ENCODE measurements at places on chromosomes 5 and 9.

GRCh38 chr5:87002485-87002884 lies 265.2 kb upstream of the RASA1 start:
- no peak for DNase-seq

- DNase-seq: no peak
Measured at GRCh38 chr5:172616730-172617129, 24.3 kb upstream of the NEURL1B start.

- peak; percentile 64 for DNase-seq
Measured at GRCh38 chr9:35771075-35771433, 17.0 kb upstream of the MSMP start.

- DNase-seq: no peak
Measured at GRCh38 chr5:32720300-32720699, 9.2 kb downstream of the NPR3 start.

- DNase-seq: no peak
Measured at GRCh38 chr9:38282756-38283155, 109.7 kb upstream of the ALDH1B1 start.

DNA sequence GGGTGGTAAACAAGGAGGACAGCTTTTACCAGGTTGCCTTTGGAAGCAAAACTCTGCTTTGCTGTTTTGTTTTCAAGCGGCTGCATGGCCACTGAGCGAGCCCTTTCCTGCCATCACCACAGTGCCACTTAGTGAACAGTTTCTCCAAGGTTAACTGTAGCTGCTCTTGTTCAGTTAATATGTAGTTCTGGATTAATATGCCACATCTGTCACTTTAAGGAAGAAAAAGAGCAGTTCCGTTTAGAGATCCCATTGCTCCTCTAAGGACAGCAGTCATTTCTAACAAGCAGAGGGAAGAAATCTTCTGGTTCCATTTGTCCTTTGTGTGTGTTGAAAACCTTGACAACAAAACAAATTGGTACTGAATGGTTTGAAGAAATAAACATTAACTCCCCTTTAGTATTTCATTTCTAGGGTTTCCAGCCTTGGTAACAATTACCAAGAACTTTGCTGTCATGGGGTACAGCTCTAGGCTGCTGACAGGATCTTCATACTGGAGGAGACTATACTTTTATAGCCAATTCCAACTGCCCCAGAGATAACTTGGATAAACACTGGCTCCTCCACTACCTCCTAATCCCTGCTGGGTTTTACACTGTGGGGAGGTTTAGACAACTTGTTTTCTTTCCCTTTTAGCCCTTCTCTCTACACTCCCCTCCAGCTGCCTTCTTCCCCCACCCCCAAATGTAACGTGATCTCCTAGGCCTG lies 10.3 kb upstream of the ABL1 start:
- no peak for DNase-seq

GRCh38 chr5:89936576-89936975 lies 473.0 kb downstream of the CETN3 start:
- DNase-seq: no peak

DNA sequence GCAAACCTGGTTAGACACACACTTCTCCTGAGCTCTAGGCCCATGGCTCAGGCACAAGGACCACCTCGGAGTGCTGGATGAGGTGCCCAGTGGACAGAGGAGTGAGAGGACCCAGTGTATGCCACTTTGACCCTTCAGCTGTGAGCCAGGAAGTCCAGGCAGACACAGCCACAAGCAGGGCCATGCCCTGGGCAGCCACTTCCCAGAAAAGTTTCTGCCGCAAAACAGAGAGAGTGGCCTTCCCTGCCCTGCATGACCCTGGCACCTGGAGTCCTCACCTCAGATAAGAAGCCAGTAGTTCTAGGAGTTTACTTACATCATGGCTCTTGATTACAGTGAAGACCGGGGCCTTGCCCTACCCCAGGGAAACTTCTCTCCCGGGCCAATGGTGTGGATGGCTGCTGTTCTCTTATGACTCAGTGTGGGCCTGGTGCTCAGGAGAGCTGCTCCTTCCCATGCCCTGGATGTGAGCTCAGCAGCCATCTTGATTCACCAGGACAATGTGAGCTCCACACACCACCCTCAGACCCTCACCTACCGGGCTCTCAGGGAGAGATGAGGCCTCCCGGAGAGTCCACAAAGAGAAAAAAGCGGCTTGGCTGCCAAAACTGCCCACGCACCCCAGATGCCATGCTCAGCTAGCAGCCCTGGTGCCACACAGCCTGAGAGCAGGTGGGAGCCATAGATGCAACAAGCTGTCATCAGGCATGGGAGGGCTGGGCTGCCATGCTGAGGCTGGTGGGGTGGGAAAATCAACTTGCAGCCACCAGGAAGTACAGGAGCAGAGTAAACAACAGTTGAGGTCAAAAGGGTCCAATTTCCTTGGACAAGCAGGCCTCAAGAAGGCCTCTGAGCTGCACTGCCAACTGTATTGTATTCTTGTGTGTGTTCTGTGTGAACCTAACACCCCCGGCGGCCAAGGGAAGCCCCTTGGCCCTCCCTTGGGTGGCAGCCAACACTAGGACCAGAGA lies 11.7 kb upstream of the IRF1 start:
- no peak for DNase-seq

DNA sequence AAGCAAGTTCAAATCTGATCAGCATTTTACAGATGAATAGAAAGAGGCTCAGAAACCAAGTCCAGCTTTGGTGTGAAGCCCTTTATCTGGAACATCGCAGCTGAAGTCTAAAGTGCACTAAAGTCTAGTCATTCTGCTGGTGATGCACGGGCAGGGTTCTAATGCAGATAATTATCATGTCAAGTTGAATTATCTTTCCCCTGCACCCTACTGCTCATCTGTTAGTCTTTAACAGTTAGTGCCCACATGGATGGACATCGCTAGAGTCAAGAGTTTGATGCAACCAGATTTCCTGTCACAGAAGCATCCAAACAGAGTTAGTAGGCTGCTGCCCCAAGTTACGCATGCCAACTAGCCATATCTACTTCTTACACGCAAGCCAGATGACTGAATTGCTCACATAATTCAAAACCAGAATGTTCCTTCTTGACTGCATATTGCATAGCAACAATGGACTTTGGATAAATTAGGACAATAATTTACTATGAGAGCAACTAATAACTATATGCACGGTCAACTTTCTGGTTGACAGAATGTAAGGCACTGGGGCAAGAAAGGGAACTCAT lies 1.6 kb upstream of the TOMM5 start:
- DNase-seq: no peak

DNA sequence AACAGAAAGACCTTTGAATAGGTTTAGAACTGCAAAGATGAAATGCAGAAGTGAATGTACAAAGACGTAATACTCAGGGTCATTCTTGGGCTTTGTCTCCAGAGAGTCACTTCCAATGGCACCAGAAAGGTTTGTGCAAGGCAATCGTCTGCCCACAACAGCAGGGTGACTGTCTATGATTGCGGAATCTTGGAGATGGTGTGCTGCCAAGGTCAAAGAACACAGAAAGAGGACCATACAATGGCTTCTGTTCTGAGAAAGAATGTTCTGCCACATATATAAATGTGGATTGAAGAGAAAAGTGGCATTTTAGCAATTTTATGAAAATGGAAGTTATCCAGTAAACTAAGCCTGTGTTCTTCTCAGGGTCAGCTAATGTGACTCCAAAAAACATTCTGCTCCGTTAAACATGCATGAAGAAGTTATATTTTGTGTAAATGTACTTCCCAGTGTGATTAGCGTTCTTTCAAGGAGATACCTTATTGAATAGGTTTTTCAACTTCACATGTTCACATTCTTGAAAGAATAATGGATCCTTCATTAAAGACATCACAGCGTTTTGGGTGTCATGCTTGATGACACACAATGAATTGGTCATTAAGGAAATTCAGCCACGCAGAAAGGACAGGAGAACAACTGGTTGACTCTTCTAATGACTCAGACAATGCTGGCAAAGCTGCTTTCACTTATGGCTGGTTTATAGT lies 73.4 kb upstream of the CDH6 start:
- DNase-seq: no peak

GRCh38 chr9:38408719-38409118 lies 15.5 kb downstream of the IGFBPL1 start:
- DNase-seq: no peak

- no peak for DNase-seq
Measured at GRCh38 chr5:135487839-135488514, 35.8 kb upstream of the TIFAB start.

DNA sequence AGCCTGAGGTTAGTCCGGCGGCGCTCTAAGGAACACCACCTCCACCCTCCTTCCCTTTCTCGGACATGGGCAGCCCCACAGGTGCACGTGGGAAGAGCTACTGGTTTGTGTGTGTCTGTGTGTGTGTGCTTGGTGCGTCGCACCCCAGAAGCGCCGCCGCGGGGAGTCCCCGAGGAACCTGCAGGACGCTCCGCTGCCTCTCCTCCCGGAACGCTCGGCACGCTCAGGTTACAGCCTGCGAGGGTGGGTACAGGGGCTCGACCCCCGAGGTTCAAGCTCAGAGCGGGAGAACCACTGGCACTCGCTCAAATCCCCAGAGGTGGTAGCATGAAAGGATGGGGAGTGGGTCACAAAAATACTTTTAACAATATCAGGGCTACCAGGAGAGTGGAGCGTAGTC lies 2.0 kb downstream of the ASTN2 start:
- DNase-seq: no peak

DNA sequence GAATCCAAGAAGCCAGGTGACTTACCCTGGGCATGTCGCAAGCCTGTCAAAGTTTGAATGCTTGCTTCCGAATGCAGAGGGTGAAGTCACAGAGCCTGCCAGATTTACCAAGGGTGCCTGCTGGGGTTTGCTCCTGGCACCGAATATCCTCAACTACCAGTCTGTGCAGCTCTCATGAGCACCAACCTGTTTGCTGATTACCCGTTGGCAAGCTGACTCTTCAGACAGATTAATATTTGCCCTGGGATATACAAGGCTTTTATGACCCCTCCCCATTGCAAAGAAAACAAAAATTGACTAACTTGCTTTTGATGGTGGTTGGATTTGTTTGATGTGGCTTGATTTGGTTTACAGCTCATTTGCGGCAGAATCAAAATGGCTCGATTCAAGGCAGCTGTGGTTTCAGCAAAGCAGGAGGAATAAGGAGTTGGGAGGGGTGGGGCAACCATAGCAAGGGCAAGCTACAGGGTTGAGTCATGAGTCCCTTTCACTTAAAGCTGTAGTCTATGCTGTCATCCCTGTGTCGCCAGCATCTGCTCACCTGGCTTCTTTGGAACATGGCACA lies 82.3 kb upstream of the AGXT2 start:
- no peak for DNase-seq

DNA sequence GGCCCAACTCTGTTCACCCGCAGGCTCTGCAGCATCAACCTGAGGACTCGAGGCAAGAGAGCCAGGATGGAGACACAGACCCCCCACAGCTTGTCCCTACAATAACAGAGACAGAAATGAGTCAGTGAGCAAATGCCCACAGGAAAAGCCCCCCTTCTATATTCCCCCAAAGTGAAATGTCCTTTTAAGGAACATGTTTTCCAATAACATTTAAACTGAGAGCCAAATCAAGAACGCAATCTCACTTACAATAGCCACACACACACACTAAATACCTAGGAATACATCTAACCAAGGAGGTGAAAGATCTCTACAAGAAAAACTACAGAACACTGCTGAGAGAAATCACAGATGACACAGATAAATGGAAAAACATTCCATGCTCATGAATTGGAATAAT lies 49.0 kb downstream of the TEX10 start:
- no peak for DNase-seq

DNA sequence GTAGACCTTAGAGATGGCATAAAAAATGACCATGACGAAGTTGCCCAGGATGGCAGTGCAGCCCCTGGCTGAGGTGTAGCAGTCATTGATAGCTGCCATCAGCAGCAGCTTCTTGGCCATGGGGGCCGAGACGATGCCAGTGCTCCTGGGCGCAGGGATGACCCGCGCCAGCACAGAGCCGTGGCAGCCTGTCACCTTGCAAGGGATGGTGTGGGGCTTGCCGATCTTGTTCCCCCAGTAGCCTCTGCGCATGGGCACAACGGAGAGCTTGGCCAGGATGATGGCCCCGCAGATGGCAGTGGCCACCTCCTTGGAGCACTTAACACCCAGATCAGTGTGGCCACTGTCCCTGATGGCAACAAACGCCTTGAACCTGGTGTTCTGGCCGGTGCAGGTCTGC lies 2.1 kb upstream of the PGGT1B start:
- DNase-seq: no peak

DNA sequence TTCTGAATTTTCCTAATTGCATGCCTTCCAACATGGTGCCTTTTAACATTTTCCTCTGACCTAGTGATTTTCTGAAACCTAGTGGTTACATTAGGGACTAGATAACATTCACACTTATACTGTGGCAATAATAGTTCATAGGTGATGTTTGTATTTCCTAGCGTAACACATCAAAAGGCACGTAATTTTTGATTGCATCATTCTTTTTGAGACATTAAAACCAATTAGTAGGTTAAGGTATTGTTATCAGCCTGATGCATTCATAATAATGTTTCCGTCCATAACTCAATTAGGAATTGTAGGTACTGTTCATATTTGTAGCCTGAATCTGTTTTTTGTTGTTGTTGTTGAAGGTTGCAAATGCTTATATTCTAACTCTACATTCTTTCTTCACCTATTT lies 192.4 kb downstream of the ANXA1 start:
- no peak for DNase-seq

DNA sequence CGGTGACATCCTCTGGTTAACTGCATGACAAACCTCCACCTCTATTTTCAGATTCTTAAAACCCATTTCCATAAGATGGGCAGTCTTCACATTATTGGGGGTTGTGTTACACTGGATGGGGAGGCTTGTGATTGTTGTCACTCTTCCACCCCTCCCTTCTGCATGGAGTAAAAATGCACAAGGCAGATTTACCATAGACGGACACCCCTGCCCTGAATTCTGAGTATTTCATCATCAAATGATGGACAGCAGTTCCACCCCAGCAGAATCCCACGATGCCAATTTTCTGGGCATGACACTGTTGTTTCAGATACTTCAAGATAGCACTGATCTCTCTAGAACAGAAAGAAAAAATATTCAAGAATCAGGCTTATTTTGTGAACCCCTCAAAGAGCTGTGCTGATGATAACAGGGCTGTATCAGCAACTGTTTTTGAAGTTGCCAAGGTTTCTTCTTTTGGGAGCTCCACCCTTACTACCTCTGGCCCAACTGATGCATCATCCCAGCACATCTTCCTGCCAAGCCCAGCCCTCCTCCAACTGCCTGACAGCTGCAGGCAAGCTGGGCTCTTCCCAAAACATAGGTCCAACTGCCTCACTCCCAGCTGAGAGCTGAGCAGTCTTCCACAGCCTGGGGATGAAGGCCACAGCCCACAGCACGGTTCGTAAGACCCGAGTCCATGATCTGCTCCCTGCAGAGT lies 21.4 kb downstream of the CMBL start:
- no peak for DNase-seq
